ENCODE measurements at places on chromosomes 16 and 17.
A peak's percentile ranks its signal among the peaks of the same experiment; 100 is the strongest.

DNA sequence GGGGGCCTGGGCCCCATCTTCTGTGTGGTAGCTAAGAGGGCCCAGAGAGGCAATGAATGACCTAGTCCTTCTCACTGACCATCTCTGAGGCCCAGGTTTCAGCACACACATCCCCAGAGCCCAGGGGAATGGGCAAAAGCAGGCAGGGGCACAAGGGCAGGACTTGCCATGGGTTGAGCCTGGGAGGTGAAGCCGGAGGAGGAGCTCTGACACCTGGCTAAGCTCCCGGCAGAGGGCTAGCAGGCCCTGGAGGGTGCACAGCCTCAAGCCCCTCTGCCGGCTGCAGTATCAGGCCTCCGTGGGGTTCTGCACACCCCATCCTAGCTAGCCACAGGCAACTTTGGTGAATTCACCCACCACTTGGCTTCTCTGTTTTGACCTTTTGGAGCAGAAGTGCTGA lies 5.3 kb downstream of the SRCIN1 start:
- no peak for DNase-seq

DNA sequence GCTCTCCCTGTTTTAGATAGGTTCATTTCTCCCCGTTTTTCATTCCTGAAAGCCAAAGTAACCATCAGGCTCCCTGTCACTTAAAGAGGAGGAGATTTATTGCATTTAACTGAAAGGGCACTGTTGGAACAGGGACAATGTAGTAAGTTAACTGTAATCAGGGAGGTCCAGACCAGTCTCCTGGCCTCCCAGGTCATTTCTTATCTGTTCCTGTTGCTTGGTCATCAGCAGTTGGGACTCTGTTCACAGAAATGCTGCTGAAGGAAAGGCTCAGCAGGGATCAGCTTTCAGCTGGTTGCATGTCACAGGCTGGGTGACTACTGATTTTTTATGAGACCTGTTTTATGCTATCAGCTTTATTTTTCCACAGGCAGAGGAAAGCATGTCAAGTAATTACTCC lies 622.6 kb upstream of the GOT2 start:
- no peak for DNase-seq

- DNase-seq: peak; percentile 27
Measured at GRCh38 chr17:63931981-63932561, at the start of gene CD79B. CD79B (minus strand) TSS chr17:63932331; CDS start chr17:63932261, 70 bp downstream.

GRCh38 chr17:47318197-47318918 lies 5.4 kb upstream of the EFCAB13 start:
- DNase-seq: no peak

DNA sequence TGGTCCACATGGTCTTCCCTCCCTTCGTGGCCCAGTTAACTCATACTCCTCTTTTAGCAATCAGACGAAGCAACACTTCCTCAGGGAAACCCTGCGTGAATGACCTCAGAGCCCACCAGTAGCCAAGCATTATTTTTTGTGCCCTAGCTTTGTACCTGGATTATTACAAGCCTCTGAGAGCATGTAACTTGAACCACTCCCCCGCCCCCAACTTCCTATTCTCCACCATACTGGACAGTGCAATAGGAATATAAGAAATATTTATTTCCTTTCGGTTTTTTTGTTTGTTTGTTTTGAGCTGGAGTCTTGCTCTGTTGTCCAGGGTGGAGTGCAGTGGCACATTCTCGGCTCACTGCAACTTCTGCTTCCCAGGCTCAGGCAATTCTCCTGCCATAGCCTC lies 2.9 kb downstream of the CPPED1 start:
- no peak for DNase-seq

DNA sequence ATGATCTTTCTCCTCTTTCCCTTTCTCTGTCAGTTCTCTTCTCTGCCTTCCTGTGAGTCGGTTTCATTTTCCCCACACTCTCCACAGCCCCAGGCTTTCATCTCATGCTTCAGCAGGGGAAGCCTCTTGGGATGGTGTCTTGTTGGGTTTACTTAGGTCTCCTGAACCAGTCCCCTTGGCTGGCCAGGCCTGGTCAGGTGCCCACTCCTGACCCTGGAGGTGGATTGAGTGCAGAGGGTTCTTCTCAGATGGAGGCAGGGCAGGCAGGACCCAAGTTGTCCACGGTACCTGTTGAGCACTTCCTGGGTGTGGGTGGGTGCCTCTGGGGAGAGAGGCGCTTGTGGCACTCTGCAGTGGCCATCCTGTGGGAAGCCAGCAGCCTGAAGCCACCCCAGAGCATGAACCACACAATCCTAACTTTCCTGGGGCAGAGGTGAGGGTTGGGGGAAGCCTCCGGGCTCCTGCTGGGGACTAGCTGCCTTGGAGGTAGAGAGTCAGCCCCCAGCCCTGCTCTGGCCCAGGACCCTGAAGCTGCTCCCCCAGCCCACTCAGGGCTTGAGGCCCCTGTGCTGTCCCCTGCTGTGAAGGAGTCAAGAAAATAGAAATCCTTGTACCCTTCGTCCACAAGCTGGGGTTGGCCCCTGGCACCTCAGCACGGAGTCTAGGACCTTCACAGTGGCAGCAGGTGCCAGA lies 2.0 kb upstream of the RAP1GAP2 start:
- no peak for DNase-seq

GRCh38 chr17:60542071-60542470 lies 16.0 kb upstream of the APPBP2 start:
- no peak for DNase-seq

DNA sequence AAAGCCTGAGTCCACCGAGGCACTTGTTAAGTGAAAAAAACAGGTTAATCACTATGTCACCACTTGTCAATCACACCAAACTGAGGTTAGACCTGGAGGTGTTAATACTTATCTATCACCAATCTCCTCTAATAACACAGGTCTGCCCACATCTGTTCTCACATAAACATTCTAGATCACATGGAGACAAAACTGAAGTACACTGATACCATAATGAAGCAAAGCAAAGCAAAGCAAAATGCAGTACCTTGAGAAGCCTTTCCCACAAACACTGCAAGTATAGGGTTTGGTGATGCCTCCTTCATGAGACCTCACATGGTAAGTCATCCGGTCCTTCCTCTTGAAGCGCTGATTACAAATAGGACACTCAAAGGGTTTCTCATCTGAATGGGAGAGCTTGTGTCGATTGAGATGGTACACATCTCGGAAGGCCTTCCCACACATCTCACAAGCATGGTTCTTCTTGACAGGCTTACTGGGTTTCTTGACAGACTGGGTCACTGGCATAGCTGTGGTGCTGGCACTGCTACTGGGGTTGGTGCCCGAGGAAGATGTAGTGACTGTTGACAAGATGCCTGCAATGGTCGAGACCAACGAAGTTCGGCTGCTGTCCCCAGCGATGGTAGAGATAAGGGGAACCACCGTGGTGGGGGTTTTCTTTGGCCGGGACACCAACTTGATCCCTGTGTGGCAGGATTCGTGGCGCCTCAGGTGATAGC lies 5.4 kb downstream of the VEZF1 start:
- peak; percentile 38 for DNase-seq

- no peak for DNase-seq
Measured at GRCh38 chr17:47704736-47705135, 10.8 kb downstream of the TBKBP1 start.

DNA sequence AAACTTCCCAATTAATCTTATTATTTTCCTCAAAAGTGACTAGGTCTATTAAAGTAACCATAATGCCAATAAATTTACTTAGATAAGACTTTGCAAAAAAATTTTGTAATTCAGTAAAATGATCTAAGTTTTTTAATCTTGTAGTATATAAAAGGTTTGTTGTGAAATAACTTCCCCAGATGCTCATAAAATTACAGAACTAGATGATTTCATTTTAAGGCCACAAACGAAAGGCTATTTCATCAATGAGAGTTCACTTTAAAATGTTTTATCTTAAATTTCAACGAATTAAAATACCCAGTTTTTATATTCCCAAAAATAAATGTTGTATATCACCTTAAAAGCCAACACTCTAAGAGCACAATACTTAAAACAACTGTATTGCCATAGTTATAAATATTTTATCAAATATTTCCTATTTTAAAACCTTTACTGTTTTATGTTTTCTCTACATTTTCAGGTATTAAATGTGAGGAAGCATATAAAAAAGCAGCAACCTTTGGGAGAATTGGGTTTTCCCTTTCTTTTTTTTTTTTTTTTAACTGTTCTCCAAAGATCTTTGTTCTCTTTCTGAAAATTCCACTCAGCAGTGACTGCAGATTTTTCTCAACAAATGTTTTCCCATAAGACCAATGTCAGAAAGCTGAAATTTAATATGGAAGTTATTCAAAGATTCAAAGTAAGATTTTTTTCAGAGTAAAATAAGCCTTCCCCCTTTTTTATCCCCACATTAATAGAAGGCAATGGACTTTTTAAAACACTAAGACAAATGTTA lies 169.9 kb downstream of the CYB561 start:
- no peak for DNase-seq

DNA sequence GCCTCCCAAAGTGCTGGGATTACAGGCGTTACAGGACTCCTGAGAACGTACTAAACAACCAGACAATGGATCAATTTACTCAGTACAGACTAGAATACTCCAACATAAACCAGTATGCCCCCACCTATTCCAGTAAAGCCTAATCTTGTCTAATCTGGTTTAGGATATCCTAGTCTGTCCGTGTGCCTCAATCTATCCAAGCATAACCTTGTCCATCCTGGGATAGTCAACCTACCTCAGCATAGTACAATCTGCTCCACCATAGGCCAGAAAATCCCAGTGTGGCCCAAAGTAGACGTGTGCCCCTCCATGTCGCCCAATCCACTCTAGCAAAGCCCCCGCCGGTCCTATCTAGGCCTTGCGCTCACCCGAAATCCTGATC lies 625 bp downstream of the DVL2 start:
- DNase-seq: no peak

DNA sequence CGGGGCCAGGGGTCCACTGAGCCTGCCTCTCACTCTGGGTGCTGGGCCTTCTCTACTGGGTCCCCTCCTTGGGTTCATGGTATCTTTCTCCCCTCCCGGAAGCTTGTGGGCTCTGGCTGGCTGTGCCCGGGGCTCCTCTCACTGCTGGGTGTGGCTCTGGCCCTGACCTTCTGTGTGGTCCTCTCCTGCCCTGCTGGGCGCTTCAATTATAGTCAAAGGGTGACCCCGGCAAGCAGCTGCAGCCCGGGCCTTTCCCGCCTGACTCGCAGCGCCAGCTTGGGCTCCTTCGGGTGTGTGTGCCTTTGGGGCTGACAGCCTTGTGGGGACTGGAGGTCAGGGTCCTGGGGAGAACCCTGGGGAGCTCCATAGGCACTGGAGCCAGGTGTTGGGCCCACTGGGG lies 54.2 kb upstream of the PVALEF start:
- no peak for DNase-seq

DNA sequence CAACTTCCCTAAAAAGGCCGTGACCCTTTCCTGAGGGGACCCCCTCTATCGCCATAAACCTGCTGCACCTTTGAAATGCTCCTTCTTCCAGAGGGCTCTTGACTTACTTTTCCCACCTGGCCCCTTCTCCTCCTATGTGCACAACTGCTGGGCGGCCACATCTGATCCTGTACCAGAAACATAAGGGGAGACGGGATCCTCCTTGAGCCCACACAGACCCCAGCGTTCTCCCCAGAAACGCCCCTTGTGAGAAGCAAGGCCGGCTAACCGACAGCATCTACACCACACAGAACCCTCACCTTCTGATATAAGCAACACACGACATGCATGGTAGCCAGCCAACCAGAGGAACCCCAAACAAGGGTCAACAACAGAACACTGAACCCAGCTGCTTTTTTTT lies 14.2 kb upstream of the MNT start:
- DNase-seq: no peak

DNA sequence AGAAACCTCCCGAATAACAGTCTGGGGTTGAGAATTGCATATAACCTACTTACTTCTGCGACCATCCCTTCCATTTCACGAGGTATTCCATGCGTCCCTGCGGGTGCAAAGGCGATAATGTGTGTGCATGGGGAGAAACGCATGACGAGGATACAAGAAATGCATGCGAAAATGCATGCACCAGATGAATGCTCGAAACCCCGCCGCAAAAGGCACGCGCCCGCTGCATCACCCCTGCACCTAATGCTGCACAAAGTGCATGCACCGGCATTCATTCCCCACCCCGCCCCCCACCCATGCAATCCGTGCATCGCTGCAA lies 474 bp downstream of the CBX8 start:
- DNase-seq: no peak

DNA sequence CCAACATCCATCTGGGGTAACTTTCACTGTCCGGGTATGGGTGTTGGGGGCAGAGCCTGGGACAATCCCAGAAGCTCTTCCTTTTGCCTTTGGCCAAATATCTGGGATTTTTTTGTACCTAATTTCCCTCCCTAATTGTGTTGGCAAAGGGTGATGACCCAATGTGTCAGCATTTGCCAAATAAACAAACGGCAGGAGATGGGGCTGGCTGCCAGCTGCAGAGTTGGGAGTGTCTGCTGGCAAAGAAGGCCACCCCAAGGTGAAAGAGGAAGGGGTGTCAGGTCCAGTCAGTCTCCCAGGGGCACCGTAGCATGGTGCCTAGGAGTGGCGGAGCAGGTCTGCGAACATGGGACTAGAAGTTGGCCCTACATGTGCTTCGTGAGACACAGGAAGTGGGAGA lies 73.0 kb downstream of the SLC6A2 start:
- DNase-seq: no peak

GRCh38 chr16:85498607-85499006 lies 114.5 kb upstream of the GSE1 start:
- DNase-seq: no peak

DNA sequence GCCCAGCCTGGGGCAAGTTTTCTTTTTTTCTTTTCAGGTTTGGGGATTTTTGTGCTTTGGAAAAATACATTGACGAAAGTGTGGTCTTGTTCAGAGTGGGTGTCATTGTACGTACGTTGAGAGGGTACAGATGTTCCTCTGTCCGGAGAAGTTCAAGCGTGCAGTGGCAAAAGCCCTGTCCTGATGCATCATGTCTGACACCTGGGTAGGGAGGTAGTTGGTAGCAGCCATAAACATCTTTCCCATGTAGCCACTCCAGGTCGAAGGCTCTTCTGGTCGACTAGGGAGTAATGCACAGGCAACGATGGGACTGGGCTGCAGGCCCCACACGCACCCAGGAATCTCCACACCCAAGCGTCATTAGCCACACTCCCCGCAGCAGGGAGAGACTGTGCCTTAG lies 27.4 kb downstream of the WIPI1 start:
- no peak for DNase-seq

GRCh38 chr17:17549732-17550366 lies 41.7 kb downstream of the PEMT start:
- DNase-seq: no peak

DNA sequence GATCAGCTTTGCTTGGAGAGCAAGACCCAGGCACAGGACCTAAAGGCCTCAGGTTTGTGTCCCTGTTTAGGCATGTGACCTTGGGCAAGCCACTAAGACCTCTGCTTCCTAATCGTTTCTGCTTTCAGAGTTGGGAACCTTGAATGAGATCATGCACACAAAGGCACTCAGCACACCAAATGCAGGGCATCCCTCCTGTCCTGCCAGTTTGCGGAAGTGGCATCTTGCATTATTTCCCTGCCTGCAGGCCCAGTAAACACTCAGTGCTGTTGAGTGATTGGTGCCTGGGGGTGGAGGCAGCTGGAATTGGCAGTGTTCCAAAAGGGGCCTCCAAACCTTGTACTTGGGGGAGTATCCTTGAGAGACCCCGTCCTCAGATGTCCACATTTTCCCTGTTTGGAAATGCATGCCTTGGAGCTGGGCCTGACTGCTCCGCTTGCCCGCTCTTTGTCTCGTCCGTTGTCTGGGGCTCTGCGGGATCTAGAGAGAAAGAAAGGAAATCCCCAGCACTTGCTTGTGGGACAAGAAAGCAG lies 28.7 kb downstream of the MRM1 start:
- no peak for DNase-seq

Measured in CD4-positive, alpha-beta T cell treated with Interleukin-12 subunit alpha and Interleukin-12 subunit beta, for 1 hour (primary cell).